Endodermal cell (in vitro differentiated cells): ENCODE measurements at places on chromosomes 5 and 9. TPM values are rescaled to one million over a fixed set of nuclear protein-coding genes. Genes with fewer than 3 reads are reported as not detected.
A peak's percentile ranks its signal among the peaks of the same experiment; 100 is the strongest.

KCTD16 gene
- total RNA-seq: 0.44 to 3.2 TPM (median 0.65 TPM) in 3 replicates

ADAMTS12 gene
- total RNA-seq: 122 to 140 TPM (median 123 TPM) in 3 replicates

ALDH1B1 gene
- total RNA-seq: 47.7 and 49.3 TPM in 2 replicates

DNA sequence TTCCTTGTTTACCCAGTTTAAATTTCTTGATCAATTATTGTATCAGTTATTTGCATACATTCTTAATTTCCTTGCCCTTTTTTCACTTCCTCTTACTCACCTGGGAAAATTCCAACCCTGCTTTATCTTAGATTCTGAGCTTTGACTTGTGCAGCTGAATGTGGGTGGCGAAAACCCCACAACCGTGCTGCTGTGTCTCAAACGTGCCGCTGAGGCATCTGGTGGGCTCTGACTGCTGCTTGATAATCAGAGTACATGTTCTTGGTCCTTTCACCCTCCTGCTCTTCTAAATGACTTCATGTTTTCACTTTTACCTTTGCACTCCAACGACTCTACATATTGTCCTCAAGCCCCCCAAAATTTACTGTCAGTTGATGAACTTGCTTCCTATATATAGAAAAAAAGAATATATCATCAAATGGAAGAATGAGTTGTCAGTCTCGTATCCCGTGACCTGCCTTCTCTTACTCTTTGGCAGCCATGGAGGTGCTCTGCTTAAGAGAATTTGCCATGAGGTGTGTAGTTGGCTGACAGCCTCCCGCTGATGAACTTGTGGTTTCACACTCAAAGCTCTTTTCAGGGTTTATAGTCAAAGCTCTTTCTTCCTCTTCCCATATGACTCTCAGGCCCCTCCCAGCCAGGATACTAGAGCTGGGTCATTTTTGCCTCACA, 14.0 kb upstream of the JAK2 start:
- no peaks in the 10 kb centered on the region for H3K27me3 ChIP-seq
- H3K36me3 ChIP-seq: no peaks in the 10 kb centered on the region
- no peak overlapping the region for H3K27ac ChIP-seq
- DNase-seq: no peak
- no peak overlapping the region for H3K4me3 ChIP-seq

GRCh38 chr5:7978991-7979390, 110.0 kb downstream of the MTRR start:
- no peak overlapping the region for H3K4me3 ChIP-seq
- H3K4me1 ChIP-seq: no peaks in the 10 kb centered on the region
- no peaks in the 10 kb centered on the region for H3K36me3 ChIP-seq
- H3K27ac ChIP-seq: no peak overlapping the region
- H3K27me3 ChIP-seq: no peaks in the 10 kb centered on the region

- no peaks in the 10 kb centered on the region for H3K36me3 ChIP-seq
- H3K27me3 ChIP-seq: no peaks in the 10 kb centered on the region
- DNase-seq: no peak
Measured at GRCh38 chr9:97315550-97315949, 8.1 kb downstream of the CCDC180 start.

CA9 gene
- 1.2 to 3.6 TPM (median 1.8 TPM) in 3 replicates for total RNA-seq

DNA sequence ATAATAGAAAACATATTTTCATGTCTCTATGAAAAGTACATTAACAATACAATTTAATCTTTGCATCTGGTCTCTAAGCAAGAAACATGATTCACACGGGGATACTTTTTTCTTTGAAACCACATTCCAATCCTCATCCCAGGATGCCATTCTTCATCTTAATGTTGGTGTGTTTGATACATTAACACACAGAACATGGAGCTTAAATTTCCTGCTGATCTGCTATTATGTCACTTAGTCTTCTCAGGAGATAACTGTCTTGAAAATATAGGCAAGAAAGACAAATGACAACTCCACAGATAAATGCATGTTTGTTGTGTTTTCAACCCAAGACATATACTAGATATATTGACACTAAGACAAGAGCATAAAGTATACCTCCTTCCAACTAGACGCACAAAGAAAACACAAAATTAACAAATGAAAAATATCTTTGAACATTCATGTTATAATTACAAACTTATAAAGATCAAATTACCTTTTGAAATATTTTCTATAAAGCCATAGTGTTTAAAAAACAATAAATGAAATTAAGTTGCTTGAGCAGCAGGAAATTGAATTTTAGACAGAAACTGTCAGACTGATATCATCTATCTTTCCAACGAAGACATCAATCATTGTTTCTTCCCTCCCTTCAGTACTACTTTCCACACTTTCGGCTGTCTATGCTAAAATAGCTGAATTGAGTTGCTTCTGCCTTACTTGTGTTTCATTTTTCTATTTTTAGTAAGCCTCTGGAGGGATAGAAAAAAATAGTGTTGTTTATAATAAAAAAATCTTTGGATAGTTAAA, 1676.7 kb upstream of the CDH9 start:
- no peaks in the 10 kb centered on the region for H3K27me3 ChIP-seq
- H3K27ac ChIP-seq: no peak overlapping the region
- H3K36me3 ChIP-seq: no peaks in the 10 kb centered on the region
- no peaks in the 10 kb centered on the region for H3K4me1 ChIP-seq
- DNase-seq: no peak

DNA sequence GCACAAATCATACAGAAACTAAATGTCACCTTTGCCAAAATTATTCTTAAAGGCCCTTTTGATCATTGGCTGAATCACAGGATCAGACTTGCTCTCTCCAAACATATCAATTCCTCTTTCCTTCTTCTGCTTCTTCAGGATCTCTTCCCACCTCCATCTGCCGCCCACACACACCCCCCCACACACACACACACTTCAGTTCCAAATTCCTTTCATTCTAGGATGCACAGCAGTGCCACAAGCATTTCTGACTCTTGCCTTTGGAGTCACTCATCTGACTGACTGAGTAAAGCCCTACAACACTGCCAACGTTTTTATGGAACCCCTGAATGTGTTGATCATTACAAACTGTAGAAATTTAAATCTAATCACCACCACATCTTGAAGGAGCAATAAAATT, 22.9 kb downstream of the DNAH5 start:
- no peaks in the 10 kb centered on the region for H3K27me3 ChIP-seq
- no peak overlapping the region for H3K4me3 ChIP-seq
- no peaks in the 10 kb centered on the region for H3K36me3 ChIP-seq
- H3K27ac ChIP-seq: no peak overlapping the region
- DNase-seq: no peak
- no peaks in the 10 kb centered on the region for H3K4me1 ChIP-seq

- peaks cover 73% of the 10 kb centered on the region for H3K36me3 ChIP-seq
- no peaks in the 10 kb centered on the region for H3K27me3 ChIP-seq
- DNase-seq: no peak
- H3K27ac ChIP-seq: no peak overlapping the region
- H3K4me3 ChIP-seq: peak overlapping the region; percentile 15
Measured at GRCh38 chr9:92312887-92313623, 12.1 kb downstream of the NOL8 start.

DNA sequence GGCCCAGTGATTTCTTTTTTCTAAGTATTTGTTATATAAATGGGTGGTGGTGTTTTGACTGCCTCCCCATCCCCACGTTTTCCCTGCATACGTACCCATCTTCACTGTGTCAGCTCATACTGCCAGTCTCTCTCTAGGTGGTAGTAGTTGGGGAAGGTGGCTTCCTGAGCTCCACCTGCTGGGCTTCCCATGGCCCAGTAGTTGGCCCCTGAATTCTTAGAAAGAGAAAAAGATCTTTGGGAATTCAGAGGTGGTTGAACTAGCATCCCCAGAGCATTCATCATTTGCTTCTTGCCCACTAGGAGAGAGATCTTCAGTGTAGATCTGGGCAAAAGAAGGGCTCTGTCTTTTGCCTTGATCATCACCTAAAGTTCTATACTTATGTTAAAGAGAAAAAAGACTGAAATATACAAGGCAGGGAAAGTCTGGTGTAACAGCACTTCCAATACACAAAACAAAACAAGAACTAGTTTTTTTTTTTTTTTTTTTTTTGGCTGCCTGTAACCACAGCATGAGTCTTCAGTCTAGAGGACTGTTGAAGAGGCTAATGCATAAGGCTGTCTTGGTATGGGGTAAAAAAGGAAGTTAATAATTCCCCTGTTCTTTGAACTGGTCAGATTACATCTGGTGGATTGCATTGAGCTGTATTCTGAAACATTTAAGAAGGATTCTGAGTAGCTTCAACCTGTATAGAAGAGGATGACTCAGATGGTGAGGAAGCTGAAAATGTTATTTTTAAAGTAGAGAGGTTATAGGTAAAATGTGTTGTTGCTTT, 128.7 kb downstream of the ATG10 start:
- no peak overlapping the region for H3K27ac ChIP-seq
- no peaks in the 10 kb centered on the region for H3K36me3 ChIP-seq
- no peaks in the 10 kb centered on the region for H3K27me3 ChIP-seq
- no peak overlapping the region for H3K4me3 ChIP-seq

DMGDH gene
- 0.66 and 0.73 TPM in 2 replicates for total RNA-seq

DNA sequence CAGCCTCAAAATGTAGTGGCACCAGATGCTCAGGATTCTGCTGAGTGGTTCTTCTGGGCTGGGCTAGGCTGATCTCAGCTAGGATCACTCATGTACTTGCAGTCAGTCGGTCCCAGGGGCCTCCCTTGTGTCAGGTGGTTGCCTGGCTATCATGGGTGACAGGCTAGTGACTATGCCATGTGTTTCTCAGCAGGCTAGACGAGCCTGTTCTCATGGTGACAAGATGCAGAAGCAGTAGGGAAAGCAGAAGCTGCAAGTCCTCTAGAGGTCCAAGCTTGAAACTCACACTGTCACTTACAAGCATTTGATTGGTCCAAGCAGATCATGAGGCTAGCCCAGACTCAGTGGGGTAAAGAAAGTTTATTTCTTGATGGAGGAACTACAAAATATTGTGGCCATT, 15.2 kb upstream of the KCNMB1 start:
- no peaks in the 10 kb centered on the region for H3K36me3 ChIP-seq
- no peak overlapping the region for H3K27ac ChIP-seq
- no peak for DNase-seq
- no peaks in the 10 kb centered on the region for H3K27me3 ChIP-seq
- peaks cover 8% of the 10 kb centered on the region for H3K4me1 ChIP-seq
- no peak overlapping the region for H3K4me3 ChIP-seq

DNA sequence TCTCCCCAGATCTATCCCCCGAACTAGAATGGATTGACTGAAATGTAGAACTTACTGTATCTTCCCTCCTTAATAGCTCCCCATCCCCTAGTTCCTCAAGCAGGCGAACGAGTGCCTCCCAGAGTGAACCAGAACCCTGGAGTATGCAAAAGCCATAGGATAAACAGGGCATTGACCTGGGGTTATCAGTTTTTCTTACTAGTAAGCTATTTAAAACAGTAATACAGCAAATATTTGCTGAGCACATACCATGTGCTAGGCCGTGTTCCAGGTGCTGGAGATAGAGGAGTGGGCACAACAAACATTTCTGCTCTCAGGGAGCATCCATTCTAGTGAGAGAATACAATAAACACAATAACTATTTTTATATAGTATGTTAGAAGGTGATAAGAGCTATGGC, 1.8 kb downstream of the SKP2 start:
- peaks cover 20% of the 10 kb centered on the region for H3K4me1 ChIP-seq
- peak overlapping the region; percentile 93 for H3K4me3 ChIP-seq
- no peak for DNase-seq
- no peak overlapping the region for H3K27ac ChIP-seq

DNA sequence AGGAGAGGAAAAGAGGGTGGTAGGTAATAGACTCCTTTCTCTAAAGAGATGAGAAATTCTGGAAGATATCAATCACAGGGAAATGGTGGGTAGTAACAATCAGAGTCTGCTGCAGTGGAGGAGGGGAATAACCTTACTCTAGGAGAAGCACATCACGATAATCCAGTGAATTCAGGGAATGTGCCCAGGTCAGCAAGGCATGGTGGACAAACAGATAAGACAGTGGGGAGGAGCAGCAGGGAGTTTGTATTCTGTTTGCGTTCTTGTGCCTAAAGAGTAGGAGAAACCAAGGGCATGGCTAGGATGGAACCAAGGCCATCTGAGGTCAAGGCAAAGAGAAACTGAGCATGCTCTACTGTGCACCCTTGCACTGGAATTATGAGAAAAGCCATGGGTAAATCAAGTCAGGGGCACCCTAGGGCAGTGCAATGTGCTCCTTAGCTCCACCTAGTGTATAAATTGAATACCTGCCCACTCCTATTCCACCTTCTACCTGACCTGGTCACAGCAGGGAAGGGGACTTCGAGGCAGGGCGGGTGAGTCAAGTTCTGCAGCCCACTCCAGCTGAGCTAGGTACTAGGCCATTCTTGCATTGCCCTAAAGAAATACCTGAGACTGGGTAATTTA, 31.6 kb downstream of the RETREG1 start:
- H3K27ac ChIP-seq: no peak overlapping the region
- H3K4me3 ChIP-seq: no peak overlapping the region
- H3K4me1 ChIP-seq: peaks cover 3% of the 10 kb centered on the region
- DNase-seq: no peak
- peaks cover 4% of the 10 kb centered on the region for H3K27me3 ChIP-seq

DNA sequence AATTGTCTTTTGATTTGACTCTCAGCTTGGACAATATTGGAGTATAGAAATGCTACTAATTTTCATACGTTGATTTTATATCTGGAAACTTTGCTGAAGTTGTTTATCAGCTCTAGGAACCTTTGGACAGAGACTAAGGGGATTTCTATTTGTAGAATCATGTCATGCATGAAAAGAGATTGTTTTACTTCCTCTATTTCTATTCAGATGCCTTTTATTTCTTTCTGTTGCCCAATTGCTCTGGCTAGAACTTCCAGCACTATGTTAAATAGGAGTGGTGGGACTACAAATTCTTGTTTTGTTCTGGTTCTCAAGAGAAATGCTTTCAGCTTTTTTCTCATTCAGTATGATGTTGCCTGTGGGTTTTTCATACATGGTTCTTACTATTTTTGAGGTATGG, 112.8 kb upstream of the CDH12 start:
- H3K27me3 ChIP-seq: no peaks in the 10 kb centered on the region
- no peak for DNase-seq
- no peak overlapping the region for H3K4me3 ChIP-seq
- H3K27ac ChIP-seq: no peak overlapping the region
- H3K4me1 ChIP-seq: no peaks in the 10 kb centered on the region

GRCh38 chr5:96094904-96095303, 133.3 kb upstream of the ELL2 start:
- H3K4me1 ChIP-seq: peaks cover 25% of the 10 kb centered on the region
- H3K4me3 ChIP-seq: no peak overlapping the region
- no peak for DNase-seq
- H3K27ac ChIP-seq: no peak overlapping the region

SV2C gene
- not detected in 3 replicates for total RNA-seq

GRCh38 chr9:137382444-137383080, 40.4 kb downstream of the EXD3 start:
- H3K4me3 ChIP-seq: no peak overlapping the region
- DNase-seq: peak; percentile 85
- H3K27me3 ChIP-seq: no peaks in the 10 kb centered on the region
- H3K4me1 ChIP-seq: peaks cover 4% of the 10 kb centered on the region
- H3K27ac ChIP-seq: no peak overlapping the region

LPAR1 gene
- total RNA-seq: 3.8 to 7.0 TPM (median 5.0 TPM) in 3 replicates

MTX3 gene
- total RNA-seq: 23.5 and 25.7 TPM in 2 replicates

GRCh38 chr5:150266871-150267291, 22.7 kb downstream of the CAMK2A start:
- DNase-seq: no peak
- H3K4me1 ChIP-seq: peaks cover 12% of the 10 kb centered on the region
- H3K4me3 ChIP-seq: no peak overlapping the region
- no peaks in the 10 kb centered on the region for H3K36me3 ChIP-seq
- no peak overlapping the region for H3K27ac ChIP-seq
